ENCODE measurements at places on chromosomes 4 and X.

DNA sequence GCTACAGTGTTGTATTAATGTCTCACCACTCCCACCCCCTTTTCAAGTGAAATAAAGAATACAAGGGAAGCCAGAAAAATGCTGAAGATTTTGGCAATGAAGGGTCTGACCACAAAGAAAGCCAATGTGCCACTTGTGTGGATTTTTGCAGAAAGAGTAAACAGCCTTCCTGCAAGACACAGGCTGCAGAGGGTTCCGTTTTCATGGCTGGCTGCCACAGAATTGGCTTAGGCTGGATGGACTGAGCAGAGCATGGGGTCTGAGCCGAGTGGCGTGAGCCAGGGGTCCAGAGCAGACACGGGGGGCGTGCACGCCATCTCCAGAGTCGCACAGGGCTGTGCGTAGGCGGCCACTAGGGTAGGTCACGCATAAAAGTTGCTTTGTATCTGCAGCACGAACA lies 69.2 kb downstream of the MTNR1A start:
- DNase-seq, result no peak

DNA sequence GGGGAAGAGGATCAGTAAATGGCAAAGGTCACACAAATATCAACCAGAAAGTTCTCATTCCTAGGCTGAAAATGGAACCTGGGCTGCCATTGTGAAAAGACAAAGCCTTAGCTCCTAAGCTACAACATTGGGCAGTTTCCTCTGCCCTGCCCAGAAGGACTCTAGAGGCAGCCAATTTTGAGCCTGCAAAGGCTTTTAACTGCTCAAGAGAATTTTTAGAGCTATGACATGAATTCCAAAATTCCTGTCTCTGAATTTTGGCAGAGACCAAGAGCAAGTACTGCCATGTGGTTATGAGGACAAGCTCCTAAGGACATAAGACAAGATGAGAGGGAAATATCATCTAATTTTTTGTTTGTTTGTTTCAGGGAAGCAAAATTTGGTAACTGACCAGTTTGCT lies 29.6 kb upstream of the IGFBP7 start:
- DNase-seq, result no peak

DNA sequence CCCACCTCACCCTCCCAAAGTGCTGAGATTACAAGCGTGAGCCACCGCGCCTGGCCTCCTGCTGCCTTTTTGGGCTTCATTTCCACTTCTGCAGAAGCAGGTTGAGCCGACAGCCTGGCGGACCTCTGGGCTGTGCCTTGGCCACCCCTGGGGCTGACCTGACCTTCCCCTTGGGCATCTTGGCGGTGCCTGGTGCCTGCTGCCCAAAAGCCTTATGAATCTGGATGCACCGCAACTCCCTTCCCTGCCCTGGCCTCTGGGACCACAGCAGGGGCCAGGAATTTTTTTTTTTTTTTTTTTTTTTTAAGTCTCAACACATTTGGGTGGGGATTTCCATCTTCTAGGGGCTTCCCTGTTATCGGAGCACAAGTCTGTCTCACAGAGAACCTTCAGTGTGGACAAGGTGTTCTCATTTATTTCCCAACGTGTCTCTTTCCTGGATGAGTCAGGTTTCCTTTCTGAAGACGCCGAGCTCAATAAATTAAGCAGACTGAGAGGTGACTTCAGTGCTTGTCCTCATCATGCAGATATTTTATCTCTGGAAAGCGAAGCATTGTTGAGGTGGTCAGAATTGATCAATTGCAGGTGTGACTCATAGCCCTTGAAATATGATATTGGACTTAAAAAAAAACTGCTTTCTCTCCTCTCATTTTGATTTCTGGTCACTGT lies 79.7 kb downstream of the SHROOM2 start:
- DNase-seq, result no peak

- no peak for DNase-seq
Measured at GRCh38 chr4:15164571-15164970, 162.3 kb downstream of the CPEB2 start.

DNA sequence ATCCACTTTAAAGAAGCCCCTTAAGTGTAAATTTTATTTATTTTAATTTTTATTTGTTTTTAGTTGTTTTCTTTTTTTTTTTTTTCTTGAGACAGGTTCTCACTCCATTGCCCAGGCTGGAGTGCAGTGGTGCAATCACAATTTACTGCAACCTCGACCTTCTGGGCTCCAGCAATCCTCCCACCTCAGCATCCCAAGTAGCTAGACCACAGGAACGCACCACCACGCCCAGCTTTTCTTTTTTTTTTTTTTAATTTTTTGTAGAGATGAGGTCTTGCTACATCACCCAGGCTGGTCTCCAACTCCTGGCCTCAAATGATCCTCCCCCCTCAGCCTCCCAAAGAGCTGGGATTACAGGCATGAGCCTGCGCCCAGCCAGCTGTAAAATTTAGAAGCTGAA lies 6.0 kb downstream of the SAT1 start:
- DNase-seq, result no peak

GRCh38 chr4:15188605-15189539 lies 186.6 kb downstream of the CPEB2 start:
- no peak for DNase-seq

DNA sequence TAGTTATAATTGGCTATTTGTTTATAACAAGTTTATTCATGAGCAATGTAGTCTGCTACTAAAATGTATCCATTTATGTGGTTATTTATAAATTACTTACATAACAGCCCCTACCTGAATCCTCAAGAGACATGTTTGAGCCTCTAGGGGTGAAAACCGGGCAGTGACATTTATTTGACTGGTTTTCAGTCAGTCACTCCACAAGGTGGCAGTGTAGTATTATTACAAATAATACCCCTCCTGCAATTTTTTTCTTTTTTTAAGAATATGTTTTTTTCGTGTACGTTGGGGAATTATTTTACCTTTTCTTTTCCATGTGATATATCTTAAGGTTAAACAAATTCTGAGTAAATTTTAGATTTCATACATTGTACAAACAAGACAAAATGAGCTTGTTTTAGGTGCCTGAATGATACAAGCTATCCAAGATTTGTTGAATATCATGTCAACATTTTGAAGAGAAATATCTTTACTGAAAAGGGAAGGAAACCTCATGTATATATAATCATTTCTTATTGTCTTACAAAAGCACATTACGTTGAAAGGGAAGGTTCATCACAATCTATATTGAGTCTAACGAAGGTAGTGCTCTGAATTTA lies 598.7 kb upstream of the TECRL start:
- DNase-seq, result no peak

DNA sequence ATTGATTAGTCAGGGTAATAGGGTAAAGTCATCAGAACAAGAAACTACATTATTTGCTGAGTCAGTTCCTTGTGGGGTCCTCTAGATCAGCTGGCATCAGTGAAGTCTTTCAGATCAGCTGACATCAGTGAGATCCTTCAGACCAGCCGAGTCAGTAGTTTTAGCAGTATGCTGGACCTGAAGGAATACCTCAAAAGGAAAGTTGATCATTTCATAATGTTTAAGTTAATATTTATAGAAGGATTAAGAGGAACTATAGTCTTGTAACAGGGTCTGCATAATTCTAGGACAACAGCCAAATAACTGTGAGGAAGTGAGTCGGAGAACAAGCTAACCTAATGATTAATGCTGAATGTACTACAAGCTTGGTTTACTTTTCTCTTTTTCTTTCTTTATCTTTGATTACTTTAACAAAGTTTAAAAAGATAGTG lies 958 bp upstream of the UGT2B7 start:
- no peak for DNase-seq

GRCh38 chr4:177320721-177321120 lies 11.0 kb downstream of the NEIL3 start:
- DNase-seq, result no peak

DNA sequence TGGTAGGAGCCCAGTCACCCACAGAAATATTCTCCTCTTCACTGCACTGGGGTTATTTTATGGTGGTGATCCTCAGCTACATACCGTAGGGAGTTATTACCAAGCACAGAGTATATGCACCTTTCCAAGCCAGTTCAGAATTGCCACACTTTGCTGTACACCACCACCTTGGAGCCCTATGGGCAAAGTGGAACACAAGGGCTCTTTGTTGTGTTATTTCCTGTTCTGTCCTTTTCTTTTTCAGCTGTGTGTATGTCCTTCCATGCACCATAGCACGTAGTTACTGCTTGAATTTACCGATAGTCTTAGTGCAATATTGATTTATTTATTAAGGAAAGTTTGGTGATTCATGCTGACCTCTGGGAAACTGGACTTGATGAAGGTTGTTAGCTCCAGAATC lies 8.3 kb downstream of the RNF128 start:
- no peak for DNase-seq

GRCh38 chrX:39473812-39474211 lies 623.9 kb downstream of the BCOR start:
- DNase-seq, result no peak

DNA sequence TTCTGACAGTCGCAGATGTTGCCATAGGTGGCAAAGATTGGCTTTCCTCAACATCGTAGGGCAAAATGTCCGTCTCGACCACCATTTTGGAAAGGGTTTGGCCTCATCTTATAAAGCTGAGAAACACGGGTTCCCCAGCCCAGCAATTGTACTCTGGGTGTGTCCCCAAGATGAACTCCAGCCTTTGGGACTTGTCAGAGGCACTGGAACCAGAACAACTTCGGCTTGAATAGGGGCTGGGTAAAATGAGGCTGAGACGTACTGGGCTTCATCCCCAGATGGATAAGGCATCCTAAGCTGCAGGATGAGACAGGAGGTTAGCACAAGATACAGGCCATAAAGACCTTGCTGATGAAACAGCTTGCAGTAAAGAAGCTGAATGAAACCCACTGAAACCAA lies 151.9 kb downstream of the CRLF2 start:
- no peak for DNase-seq

GRCh38 chrX:21798677-21799219 lies 40.7 kb upstream of the MBTPS2 start:
- DNase-seq, result no peak

DNA sequence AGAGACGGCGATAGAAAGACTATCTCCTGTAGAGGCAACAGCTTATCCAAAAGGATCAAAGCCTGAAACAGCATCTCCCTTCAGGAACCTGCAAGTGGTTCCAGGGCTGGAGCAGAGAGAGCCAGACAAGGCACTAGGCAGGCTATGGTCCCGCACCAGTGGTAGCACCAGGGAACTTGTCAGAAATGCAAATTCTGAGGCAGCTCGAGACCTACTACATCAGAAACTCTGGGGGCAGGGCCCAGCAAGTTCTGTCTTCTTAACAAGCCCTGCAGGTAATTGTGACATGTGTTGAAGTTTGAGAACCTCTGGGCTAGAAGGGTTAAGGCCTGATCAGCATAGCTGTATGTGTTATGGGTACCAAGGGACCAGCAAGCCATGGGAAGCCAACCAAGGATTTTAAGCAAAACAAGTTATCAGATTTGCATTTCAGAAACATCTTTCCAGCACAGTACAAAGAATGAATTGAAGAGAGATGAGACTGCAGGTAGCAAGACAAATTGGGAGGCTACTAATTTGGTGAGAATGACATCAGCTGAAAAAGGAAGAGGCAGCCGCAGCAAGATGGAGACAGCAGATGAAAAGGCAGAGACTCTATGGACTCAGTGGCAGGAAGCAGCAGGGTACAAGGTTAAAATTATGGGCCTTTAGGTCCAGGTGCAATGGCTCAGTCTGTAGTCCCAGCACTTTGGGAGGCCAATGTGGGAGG lies 139.7 kb downstream of the TSPAN5 start:
- DNase-seq, result no peak

GRCh38 chr4:17966312-17966711 lies 55.2 kb downstream of the LCORL start:
- no peak for DNase-seq

DNA sequence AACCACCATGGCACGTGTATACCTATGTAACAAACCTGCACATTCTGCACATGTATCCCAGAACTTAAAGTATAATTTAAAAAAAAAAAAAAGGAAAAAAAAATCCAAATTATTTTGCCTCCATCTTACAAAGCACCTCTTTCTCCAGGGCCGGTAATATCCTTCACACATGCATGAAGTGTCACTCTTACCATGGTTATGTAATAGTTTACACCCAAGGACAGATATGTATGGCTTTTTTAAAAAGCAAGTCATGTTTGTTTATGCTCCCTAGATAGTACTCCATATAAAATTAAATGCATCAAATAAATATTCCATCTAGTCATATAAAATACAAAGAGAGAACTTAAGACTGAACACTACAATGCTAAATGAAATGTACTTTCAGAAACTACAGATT lies 22.5 kb downstream of the CHIC2 start:
- no peak for DNase-seq

- no peak for DNase-seq
Measured at GRCh38 chr4:150673793-150674192, 91.8 kb downstream of the MAB21L2 start.

DNA sequence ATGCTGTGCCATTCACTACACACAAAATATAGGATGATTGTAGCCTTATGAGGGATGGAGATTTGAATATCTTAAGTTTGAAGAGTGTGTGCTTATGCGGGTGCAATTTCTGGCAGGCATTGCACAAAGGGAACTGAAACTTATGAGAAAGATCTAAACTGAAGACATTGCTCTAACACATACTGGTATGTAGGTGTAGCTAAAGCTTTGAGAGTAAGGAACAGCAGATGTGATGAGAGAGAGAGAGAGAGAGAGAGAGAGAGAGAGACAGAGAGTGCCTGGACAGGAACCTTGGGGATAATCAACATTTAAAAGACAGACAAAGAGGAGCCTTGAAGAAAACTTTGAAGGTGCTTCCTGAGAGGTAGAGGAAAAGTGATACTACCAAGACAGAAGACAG lies 379.7 kb downstream of the SPRY1 start:
- DNase-seq, result no peak

GRCh38 chr4:113849771-113850170 lies 88.2 kb upstream of the CAMK2D start:
- no peak for DNase-seq

GRCh38 chrX:47186096-47186740 lies 7.4 kb upstream of the UBA1 start:
- DNase-seq, result no peak

DNA sequence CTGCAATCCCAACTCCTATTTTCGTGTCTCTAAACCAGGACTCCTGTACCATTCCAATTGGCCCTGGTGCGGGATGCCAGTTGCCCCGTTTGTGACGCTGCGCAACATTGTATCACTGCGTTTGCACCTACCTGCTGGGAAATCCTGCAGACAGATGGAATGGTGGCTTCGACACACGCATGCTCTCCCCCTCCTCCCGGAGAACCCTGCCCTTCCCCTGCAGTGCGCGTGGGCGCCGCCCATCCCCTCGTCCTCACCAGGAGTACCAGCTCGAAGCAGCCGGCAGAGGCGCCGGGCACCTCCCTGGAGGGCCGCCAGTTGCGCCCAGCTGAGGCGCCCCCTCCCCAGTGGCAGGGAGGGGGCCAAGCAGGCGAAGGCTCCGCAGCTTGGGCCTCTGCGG lies 1.4 kb downstream of the DGKK start:
- no peak for DNase-seq

GRCh38 chrX:104018126-104018525 lies 4.6 kb upstream of the H2BW1 start:
- DNase-seq, result no peak

- DNase-seq, result no peak
Measured at GRCh38 chr4:110287130-110287529, 88.7 kb upstream of the ELOVL6 start.

GRCh38 chr4:145719752-145720624 lies 40.0 kb downstream of the C4orf51 start:
- no peak for DNase-seq

All from activated CD8-positive, alpha-beta memory T cell treated with anti-CD3 and anti-CD28 coated beads for 48 hours (primary cell).